NCI-H1417 treated with DMSO at 0.1 percent for 48 hours (cell line): ENCODE measurements at places on chromosomes 1 and 21.
A peak's percentile ranks its signal among the peaks of the same experiment; 100 is the strongest.

GRCh38 chr1:108897865-108898720, 21.3 kb downstream of the GPSM2 start:
- peak; percentile 29 for DNase-seq

GRCh38 chr1:112706505-112707220, at the start of gene RHOC:
Gene RHOC (minus strand): TSS chr1:112707127. CDS start chr1:112703799, 3,328 bp downstream.
- DNase-seq, result no peak

- no peak for DNase-seq
These were observed 132.1 kb downstream of the RHOU start for GRCh38 chr1:228867108-228867950.

DNA sequence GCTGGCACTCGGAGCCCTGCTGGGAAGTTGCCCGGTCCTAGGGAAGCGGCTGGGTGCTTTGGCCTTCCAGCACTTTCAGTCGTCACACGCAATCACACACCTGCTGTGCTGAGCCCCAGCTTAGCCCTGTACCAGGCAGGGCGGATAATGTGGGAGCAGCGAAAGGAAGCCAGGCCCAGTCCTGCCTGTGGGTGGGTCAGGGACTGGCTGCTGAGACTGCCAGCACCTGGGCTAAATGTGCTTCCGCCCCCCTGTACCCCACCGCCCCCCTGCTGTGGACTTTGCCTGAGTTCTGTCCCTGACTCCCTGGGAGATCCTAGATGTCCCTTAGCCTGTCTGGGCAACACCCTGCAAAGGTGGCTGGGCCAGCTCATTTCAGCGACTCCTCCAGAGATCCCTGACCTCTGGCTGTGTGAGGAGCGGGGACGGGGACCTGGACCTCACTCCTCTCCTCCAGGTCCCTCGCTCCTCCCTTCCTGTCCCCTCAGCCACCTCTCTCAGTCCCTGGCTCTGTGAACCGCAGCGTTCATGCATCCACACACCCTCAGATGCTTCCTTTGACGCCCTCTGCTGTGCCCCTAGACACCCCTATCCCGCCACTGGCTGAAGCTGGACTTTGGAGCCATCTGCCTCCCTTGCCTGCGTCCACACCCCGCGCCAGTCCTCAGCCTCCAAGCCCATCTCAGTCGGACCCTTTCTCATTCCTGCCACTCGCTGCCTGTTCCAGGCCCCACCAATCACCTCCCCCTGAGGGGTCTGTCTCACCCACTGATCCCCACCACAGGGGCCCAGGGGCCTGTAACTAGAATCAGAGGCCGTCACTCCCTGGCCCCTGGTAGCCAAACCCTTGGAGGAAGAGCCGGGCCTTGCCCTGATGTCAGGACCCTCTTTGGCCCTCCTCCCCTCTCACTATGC, 1.4 kb downstream of the MMEL1 start:
- DNase-seq, result no peak

DNA sequence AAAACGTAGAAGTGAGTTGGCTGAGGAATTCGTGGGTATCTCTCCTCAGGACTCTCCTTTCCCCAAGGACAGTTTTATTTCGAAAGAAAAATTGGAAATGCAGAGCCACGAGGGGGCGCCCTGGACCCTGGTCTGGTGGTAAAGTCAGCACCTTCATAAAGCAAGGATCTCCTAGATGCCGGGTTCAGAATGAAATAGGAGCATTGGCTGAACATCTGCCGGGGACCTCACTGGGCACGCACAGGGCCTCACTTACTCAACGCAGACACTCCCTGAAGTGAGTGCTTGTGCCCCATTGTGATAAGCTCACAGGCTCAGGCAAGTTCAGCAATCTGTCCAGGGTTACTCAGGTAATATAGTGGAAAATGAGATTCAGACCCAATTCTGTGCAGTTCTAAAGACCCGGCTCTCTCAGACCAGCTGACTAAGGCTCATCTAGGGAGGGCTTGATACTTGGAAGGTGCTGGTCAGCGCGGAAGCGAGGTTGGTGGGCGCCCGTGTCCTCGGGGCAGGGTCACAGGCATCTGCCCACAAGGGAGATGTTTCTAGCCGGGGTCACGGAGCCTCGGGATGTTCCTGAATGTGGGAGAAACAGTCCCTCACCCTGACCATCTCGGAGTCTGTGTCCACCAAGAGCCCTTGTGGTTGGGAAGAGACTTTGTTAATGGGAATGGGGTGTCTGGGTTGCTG, 55.7 kb upstream of the ETV3 start:
- DNase-seq, result peak; percentile 17

DNA sequence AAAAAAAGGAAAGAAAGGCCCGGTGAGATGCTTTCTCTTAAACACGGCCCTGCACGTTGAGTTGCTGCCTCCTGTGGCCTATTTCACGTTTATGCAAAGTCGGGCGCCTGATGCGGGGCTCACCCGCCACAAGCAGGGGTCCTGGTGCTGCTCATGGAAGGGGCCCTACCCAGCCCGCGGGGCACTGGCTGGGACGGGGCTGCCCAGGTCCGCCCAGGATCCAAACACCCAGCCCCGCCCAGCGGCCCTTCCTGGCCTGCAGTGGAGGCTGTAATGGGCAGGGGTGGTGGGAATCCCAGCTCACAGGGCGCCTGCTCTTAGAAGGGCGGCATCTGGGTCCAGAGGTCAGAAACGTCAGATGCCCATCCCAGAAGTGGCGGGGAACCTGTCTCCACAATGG, 1.6 kb downstream of the COL6A2 start:
- DNase-seq, result no peak

- DNase-seq, result no peak
These were observed 513 bp downstream of the PBX1 start for GRCh38 chr1:164559342-164560051.

- DNase-seq, result no peak
These were observed 11.0 kb downstream of the COL6A1 start for GRCh38 chr21:45992301-45993209.
